ENCODE measurements at places on chromosomes 2 and 18.

DNA sequence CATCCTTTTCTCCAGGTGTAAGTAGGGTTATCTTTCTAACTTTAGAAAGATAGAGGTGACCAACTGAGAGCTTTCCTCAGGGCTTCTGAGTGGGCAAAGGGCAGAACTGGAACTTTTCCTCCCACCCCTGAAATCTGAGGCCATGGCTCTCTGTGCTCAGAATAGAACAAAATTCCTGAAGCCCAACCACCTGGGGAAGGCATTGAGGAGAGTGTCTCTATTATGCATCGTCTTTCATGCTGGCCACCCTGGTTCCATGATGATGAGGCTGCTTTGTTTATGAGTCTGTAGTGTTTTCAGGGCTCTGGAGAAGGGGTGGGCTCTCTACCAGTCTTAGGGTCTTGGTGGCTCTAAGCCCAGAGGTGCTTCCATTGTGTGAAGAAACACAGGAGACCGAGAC, 30.7 kb upstream of the IL1R1 start:
- no peak for DNase-seq

GRCh38 chr2:150110548-150110947, 376.9 kb downstream of the RND3 start:
- no peak for DNase-seq

GRCh38 chr2:217713395-217714286, 289.2 kb downstream of the TNS1 start:
- peak; percentile 23 for DNase-seq

DNA sequence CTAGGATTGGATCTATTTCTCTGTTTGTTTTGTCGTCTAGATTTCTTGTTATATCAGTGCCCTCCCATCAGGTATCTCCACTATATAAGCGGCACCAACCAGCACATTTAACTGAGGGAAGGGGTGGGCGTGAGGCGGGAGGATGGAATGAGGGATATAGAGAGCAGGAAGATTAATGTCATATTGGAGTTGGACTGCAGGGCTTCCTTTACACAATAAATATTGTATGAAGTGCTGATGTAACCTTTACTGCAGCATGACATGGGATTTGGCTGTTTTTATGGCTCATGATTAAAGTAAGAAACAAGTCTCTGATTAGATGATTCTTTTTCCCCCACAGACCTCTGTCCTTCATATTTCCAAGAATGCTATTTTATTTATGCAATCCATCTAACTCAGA, 54.8 kb downstream of the TMEM200C start:
- DNase-seq: no peak

GRCh38 chr2:196167666-196168065, 3.7 kb downstream of the STK17B start:
- DNase-seq: no peak

DNA sequence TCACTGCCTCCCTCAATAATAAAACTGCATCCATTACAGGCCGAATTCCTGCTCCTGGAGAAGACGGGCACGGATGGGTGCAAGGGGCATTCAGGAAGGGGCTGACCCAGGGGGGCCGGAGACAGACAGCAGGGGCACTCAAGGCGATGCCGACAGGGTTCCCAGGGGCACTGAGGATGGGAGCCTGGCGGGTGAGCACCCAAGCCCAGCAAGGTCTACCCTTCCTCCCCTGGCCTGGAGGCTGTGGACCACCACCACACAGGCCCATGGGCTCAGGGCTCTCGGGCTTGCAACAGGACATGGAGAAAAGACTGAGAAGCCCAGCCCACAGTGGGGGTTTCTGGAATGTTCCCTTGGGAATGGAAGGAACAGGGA, 104.7 kb upstream of the ODC1 start:
- DNase-seq: no peak

DNA sequence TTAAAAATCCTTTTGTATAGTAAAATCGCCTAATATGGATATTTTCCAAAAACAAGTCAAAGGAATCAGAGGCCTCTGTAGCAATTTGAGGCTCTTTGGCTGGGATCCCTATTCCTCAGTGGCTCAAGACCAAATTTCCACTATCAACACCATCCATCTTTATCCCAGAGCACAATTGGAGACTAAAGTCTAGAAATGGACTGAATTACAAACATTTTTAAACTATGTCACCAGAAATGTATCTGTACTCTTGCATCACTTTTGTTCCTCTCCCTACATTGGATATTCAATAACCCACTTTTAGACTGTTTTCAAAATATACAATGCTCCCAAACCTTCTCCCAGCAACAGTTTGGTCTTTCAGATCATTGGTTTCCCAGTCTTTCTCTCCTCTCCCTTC, 140.4 kb upstream of the KLHL29 start:
- no peak for DNase-seq

GRCh38 chr2:70141212-70141901, 49.5 kb downstream of the C2orf42 start:
- peak; percentile 23 for DNase-seq

GRCh38 chr2:129925381-129925780, 54.1 kb upstream of the RAB6C start:
- DNase-seq: no peak

DNA sequence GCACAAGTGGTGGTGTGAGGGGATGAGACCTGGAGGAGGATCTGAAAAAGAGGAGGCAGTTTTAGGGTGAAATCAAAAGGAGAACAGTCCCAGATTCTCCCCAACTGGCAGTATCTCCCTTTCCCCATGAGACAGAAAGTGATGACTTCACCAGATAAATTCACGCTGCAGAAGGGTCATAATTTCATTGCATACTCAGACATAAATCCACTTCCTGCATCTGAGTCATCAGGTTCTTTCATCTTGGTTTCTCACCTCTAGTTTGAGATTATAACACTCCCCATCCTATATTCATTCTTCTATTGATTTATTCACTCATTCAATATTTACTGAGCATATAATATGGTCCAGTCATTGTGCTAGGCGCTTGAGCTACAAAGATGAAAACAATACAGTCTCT, 64.7 kb downstream of the CCDC148 start:
- DNase-seq: no peak

GRCh38 chr2:190792956-190793888, 87.4 kb upstream of the GLS start:
- DNase-seq: no peak

DNA sequence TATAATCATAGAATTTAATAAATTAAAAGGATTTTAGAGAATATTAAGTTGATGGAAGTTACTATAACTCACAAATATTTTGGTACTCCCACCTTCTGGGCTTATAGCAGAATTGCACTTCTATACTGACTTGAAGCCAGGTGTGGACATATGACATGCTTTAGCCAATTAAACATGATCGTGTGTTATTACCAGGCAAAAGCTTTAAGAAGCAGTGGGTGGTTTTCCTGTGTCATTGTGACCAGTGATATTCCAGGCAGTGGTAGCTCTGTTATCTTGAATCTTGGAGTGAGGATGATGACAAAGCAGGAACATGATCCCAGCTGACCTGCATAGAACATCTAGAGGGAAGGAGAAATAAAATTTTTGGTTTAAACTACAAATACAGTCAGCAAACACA, 370.9 kb upstream of the ZEB2 start:
- no peak for DNase-seq

- no peak for DNase-seq
Observed at GRCh38 chr18:38951633-38952032, 1386.0 kb upstream of the CELF4 start.
